ENCODE measurements at places on chromosomes 12 and 14.

DNA sequence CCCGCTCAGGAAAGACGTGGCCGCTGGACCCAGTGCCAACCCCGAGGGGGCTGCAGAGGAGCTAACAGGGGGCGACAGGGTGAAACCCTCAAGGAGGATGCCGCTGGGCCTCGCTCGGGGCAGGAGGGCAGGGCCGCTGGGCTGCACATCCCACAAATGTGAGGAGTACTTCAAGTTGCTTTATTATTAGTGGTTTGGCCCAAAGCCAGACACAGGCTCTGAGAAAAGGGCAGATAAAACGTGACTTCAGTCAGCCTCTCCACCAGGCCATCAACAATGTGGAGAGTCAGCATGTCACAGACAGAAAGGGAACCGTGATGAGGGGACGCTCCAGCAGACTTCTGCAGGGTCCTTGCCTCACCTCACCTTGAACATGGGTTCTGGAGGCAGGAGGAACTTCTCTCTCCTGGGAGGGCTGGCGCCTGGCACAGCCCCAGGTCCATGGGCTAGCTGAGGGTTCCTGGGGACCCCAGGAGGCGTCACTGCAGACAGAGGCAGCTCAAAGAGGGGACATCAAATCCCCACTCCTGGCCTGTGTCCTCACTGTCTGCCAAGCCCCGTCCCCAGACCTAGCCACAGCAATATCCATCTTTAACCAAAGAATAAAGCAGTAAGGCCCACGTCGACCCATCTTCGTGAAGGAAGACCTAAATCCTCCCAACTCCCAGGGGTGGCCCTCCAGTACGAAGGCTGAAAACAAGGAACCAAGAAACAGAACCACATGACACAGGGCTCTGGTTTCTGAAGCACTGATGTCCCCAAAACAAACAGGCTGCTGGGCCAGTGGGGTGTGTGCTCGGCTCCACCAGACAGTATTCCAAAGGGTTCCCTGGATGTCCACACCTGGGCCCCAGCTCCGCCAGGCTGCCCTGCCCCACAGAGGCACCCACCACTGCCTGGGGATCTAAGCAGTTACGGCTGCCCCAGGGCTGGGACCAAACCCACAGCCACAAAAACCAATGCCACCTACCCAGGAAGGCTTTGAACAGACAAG is 35.1 kb downstream of the CCDC85C start:
- DNase-seq: peak; percentile 97

DNA sequence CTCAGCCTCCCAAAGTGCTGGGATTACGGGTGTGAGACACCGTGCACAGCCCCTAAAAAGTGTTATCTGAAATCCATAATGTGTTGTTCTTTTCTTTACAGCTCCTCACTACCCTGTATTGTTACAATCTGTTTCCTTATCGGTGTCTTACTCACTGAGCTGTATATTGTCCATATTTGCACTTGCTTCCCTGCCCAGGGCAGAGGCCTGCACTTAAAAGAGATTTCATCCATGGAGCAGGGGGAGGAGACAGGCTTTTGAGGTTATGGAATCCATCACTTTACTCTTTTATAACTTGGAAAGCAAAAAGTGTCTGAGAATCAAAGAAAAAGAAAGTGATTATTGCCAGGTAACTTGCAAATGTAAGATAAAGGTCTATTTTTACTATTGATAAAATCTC is 251.0 kb downstream of the DIO2 start:
- no peak for DNase-seq

DNA sequence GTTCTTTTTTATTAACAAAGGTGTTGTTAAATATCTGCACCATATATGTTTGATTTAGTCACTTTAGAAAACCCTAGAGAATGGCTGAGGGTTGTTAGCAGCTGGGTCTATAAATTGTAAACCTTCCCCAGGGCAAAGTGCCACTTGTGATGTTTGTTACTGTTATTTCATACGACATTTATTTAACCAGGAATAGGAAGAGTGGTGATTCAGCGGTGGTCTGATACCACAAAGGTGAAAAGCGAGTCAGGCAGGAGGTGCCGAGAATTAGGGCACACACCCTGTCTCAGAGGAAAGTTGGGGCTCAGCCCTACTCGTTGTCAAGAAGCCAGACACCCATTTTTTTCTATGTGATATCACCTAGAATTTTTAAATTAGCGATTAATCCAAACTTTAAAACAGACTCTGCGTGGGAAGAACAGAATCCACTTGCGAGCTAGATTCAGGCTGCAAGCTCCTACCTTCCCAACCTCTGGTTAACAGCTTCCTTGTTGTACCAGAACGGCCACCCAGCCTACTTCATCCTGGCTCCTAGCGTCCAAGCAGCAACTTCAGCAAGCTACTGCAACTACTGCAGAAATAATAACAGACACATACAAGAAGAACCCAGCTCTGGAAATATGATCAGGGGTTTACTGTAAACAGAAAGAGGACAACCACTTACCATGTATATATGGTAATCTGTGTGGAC is 126.7 kb downstream of the TMEM132D start:
- no peak for DNase-seq

DNA sequence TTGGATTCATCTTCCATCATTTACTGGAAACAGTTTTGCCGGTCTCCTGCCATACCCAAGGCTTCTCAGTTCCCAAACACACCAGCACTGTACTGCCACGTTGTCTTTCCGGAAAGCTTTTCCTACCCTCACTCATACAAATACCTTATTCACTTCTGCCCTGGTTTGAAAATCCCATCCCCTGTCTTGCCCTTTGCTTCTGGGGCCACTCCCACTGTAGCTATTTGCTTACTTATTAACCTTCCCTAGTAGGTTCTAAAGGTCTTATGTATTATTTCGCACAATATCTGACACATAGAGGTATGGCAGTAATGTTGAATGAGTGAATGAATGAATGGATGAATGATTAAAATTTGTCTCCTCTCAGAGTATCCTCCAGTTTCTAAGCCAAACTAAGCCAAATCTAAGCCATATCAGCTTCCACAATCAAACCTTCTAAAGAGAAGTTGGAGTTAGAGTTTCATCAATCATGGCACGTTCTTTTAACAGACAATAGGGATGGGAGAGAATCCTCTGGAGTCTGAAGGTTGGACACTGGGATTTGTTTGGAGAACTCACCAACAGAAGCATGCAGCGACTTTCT is 18.6 kb downstream of the TSPAN8 start:
- DNase-seq: no peak

- DNase-seq: no peak
Measured at GRCh38 chr12:4088451-4088850, 185.1 kb upstream of the CCND2 start.

DNA sequence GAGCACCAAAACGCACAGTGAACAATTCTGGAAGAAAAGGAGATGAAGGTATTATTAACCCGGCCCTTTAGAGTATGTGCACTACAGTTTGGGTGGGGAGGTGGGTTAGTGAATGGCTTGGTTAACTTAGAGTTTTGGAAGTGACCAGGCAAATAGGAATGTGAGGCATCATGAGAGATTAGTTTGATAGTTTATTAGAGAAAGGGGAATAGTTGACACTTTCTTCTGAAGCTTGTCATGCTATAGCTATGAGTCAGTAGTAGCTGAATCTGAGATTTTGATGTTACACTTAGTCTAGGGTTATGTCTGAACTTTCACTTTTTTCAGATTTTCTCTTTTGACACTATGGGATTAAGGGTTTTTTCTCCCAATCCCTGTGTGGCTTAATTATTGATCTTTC is 567.2 kb downstream of the SNAPC1 start:
- DNase-seq: no peak

- DNase-seq: peak; percentile 39
Measured at GRCh38 chr12:106342397-106343213, 14.9 kb upstream of the POLR3B start.

- no peak for DNase-seq
Measured at GRCh38 chr12:100399095-100399494, 42.2 kb downstream of the SLC17A8 start.

DNA sequence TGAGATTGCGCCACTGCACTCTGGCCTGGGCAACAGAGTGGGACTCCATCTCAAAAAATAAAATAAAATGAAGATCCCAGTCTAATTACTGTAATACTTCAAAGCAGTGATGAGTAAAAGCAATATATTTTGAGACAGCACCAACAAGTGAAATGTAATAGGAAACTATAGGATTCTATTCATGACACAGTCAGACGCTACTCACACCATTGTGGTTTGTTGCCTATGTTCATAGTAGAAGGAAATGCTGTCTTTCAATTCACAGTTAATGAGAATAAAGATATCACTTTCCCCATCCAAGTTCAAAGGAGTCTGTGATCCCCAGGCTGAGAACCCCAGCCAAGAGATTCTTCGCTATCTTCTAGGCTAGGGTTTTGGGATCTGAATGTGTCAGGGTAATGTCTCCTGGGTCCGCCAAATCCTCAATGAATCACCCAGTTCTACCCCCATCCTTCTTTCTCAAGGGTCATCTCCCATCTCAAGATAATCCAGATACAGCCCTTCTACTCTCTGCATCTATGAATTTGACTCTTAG is 16.6 kb upstream of the DTX1 start:
- DNase-seq: no peak

DNA sequence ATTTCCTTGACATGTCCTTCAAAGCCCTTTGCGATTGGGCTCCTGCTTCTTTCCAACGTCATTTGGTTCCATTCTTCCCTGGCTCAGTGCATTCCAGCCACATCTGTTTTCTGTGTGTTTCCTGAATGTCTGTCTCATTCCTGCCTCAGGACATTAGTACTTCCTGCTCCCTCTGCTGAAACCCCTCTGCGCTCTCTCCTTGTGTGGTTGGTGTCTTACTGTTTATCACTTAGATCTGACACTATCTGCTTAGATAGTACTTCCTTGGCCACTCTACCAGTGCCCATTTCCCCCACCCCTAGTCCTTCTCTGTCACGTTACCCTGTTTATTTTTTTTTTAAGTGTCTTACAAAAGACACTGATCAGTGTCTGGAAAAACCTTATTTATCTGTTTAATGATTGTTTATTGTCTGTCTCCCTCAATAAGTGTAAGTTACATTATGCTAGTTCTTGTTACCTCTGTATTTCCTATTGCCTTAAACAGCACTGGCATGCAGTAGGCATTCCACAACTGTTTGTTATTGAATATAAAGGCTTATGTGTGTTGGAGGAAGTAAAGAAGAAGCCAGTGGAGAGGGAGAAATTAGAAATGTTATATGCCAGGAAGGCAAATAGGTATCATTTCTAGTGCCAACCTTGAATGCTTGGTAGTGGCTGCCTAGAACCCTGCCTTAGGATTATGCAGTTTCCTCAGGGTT is 21.5 kb downstream of the DYRK2 start:
- no peak for DNase-seq

DNA sequence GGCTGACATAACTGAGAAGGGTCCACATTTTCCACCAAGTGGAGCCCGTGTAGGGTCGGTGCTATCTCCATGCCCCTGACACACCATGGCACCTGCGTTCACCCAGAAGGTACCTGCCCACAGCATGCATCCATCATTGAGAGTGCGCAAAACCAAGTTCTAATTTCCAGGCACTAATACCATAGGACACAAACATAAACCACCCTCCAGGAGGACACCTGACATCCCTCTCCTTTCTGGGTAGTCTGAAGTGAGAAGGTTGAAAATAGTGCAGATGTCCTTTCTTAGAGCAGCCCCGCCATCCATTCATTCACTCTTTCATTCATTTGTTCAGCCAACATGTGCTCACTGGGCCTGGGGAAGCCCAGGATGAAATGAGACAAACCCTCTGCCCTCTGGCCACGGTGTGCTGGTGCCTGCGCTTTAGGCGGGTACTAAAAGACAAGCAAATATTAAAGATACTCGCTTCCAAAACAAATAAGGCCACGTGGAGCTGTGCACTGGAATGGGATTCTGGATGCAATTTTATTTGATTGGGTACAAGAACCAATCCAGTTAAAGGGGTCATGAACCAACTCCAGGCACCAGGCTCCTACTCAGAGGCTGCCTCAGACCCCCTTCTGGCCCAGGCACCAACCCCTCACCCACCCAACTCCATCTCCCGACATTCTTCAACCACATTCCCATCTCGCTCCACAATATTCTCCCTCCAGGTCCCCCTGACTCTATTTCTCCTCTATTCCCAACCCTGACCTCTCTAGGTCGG is 1.2 kb downstream of the TTC7B start:
- DNase-seq: no peak

DNA sequence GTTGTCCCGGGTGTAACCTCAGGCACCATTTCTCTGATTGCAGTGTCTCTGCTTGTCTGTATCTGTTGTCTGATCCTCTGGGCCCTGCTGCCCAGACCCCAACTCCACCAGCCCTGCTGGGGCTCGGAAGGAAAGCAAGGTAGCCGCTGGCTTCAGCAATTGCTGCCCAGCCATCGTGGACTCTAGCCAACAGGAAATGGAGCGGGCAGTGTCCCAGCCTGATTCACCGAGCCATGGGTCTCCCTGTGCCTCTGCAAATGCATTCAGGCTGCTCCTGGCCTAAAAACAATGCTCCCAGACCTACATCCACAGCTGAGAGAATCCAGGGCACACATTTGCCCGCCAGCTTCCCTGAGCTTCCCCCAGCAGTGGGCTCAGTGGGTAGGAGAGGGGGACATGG is 9.2 kb downstream of the TUNAR start:
- no peak for DNase-seq

DNA sequence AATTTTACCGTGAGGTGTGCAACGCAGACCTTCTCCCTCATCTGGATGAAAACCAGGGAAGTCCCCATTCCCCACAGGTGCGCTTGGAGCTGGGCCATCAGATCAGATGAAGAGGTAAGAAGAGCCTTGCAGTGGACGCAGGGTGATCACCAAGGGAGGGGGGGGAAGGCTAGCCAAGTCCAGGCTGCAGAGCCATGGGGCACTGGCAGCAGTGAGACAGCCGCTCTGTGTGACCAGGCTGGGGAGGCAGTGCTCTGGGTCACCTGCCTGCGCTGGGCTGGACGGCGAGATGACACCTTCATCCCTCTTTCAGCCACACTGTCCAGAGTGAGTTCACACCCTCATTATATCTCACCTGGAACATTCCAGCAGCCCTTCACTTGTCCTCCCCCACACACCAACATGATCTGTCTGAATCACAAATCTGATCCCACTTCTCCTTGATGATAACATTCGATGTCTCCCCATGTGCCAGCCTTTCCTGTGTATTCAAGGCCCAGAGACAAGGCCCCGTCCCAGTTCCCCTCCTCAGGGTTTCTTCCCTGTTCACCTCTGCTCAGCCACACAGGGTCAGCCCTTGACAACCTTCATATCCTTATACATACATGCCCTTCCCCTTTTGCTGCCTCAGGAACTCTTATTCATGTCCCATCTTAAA is 65.9 kb upstream of the VASH1 start:
- no peak for DNase-seq
